ENCODE measurements at places on chromosomes 13 and 19.

GRCh38 chr13:32956595-32956933 is 59.7 kb upstream of the KL start:
- no peak for DNase-seq

- no peak for DNase-seq
Observed at GRCh38 chr13:113558461-113558860, 26.1 kb upstream of the TFDP1 start.

DNA sequence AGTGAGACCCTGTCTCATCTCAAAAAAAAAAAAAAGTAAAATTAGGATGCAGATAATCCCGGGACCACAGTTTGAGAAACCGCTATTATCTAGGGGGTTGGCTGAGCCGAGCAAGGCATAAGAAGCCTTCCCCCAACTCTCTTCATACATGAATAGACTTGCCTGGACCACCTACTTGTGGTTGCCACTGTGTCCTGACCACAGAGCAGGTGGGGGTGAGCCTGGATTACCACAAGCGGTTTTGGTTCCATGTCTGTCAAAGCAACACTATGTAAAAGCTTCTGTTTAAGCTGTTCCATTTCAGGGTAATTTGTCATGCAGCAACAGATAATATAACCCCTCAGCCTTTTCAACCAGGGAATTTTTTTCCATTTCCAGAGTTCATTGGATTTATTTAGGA is 3.3 kb upstream of the NAPA start:
- DNase-seq, result peak; percentile 59

GRCh38 chr19:3625996-3626472 is 556 bp downstream of the CACTIN start:
- no peak for DNase-seq

- DNase-seq, result no peak
Observed at GRCh38 chr13:109678459-109678858, 107.9 kb downstream of the IRS2 start.

DNA sequence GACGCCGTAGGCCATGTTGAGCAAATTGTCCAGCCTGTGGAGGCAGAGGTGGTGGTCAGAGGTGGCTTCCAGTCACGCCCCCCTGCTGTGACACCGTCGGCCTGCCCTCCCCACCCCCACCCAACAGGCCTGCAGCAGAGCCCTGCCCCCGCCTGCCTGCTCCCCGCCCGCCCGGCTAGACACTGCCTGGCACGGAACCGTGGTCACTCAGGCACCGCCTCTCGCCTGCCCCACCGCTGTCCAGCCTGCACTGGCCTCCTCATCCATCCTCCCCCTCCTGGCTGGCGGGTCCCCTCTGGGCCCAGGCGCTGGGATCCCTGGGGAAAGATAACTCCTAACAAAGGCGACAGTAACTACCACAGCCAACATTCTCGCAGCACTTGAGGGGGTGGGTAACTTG is 21.7 kb downstream of the PRKCSH start:
- DNase-seq, result no peak

DNA sequence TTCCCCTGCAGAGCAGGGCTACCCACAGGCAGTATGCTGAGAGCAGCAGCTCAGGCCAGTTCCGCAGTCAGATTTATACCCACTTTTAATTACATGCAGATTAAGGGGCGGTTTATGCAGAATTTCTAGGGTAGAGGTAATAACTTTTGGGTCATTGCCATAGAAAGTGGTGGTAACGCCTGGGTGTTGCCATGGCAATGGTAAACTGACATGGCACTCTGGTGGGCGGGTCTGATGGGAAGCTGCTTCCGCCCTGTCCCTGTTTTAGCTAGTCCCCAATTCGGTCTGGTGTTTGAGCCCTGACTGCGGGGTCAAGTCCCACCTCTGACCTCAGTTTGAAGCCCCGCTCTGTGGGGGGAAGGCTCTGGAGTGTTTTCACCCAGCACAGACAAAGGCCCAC is 141.1 kb upstream of the VSTM2B start:
- DNase-seq, result no peak

- DNase-seq, result no peak
Observed at GRCh38 chr19:56356944-56357343, 36.4 kb downstream of the ZNF582 start.

DNA sequence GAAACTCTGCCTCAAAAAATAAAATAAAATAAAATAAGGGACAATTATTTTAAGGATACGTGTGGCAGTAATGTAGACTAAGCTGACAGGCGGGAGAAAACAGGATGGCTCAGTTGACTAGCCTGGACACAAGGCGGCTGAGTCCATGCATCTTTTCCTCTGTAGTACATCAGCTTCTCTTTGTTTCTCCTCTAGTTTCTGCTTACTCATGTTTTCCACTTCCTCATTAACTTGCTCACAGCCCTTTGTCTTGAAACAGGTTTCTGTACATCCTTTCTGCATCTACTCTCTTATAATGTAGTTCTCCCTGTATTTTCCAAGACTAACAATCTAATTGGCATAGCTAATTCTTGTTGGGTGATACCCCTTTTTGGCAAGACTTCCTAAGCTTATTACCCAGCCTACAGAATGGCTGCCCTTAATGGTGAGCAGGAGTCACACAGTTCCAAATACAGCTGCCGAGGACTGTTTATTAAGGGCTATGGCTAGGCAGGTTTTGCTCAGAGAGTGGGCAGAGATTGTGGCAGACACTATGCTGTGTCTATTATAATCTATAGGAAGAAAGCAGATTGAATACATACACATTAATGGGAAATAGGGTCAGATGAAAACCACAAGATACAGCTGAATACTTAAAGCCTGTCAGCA is 58.7 kb upstream of the KLF5 start:
- no peak for DNase-seq

DNA sequence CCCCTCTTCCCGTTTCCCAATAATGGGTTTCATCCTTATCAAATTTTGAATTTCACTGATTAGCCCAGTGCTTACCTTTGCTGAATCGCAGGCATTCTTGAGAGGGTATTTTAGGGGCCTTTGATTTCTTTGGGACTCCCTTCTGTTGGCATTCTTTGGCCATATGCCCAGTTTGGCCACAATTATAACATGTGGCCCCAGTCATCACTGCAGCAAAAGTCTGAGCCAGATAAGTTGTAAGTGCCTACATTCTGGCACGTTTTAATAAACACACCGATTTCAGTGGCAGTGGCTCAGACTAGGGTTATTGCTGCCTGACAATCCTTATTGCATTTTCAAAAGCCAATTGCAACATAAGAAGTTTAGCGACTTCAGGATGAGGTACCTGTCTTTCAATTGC is 41.4 kb downstream of the ZNF726 start:
- no peak for DNase-seq

GRCh38 chr13:25177636-25178035 is 5.5 kb upstream of the AMER2 start:
- no peak for DNase-seq

DNA sequence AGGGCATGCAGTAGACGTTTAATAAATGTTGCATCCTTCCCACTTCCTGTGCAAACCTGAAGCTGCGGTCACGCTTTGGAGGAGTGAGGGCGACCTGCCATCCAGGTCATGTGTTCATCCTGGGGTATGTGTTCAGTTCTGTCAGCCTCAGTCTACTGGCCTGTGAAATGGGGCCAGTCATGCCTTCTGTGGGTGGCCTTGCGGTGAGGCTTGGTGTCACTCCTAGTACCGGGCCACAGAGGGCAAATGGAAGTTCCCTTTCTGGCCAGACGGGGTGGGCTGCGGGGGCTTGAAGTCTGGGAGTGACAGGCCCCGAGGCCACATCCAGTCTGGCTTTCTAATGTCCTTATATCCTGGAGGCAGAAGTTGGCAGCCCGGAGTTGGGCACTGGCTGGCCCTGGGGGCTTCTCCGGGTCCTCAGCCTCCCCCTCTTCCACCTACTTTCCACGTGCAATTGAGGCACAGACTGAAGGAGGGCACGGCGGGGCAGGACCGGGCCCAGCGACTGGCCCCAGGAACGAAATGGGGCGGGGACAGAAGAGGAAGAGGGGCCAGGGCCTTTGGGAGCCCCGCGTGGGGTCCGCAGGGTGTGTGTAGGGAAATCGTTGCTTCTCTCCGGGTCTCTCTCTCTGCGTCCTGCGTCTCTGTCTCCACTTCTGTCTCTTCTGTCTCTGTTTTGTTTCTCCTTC is 11.1 kb downstream of the PDE4A start:
- DNase-seq, result peak; percentile 54

- DNase-seq, result no peak
Observed at GRCh38 chr19:616747-617526, 16.4 kb downstream of the POLRMT start.

DNA sequence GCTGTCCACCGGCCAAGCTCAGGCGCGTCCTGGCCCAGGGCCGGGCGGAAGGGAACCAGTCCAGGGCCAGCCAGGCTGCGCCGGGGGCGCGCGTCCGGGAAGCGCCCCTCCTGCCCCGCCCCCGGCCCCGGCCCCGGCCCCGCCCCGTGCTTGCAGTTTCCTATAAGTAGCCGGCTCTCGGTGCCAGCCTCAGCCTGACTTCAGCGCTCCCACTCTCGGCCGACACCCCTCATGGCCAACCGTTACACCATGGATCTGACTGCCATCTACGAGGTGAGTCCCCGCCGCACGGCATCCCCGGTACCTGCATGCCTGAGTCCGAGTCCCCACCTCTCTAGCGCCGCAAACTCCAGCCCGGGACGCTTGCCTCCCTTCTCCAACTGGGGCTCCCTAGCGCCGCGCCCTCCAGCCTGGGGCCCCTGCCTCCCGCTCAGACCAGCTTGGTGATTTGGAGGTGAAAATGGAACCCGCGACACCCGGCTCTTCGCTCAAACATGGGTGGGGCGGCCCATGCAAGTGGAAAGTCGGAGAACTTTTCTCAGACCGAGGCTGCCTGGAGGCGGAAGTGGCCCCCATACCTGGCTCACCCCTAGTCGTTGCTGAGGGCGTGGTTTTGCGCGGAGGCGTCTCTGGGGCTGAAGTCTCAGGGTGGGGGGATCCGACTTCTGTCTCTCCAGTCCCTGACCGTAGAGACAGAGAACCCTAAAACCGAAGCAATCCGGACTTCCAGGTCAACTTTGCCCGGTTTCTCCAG is at the start of gene ZFP36:
Gene ZFP36 (plus strand): TSS at position 192 of the 754 bp plus-strand sequence. CDS start 58 bp downstream, at position 250.
- DNase-seq, result peak; percentile 91

DNA sequence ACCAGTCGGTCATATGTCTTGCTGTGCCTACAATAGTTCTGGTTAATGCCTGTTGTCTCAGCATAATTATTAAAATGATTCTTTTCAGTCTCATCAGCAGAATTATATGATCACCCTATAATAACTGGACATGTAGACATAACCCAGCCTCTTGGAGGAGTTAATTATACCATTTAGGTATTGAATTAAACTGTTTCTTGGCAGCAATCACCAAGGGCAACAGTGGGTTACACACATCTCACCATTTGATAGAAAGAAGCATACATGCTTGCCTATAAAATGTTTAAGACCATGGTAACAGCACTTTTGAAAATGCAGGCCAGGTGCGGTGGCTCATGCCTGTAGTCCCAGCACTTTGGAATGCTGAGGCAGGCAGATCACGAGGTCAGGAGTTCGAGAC is 184.6 kb downstream of the RGCC start:
- no peak for DNase-seq

DNA sequence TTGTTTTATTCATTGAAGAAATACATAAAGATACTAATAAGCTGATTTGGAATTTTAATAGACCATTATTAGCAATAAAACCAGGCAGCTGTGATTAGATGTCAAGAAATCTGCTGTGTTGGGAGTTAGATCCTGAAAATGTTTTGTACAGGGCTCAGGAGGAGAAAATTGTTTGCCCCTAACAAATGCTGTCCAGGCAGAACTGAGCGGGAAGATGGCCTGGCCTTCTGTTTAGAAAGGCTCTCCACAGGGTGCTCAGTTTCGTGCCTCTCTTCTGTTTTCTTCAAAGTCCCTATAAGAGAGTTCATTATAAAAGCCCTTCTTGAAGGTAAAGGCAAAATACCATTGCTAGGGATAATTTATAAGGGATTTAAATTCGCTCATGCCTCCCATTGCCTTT is 64.1 kb downstream of the ERCC5 start:
- DNase-seq, result no peak

GRCh38 chr13:89514534-89515312 is 1832.8 kb upstream of the MIR17HG start:
- DNase-seq, result no peak

GRCh38 chr19:42140125-42140754 is 8.0 kb upstream of the POU2F2 start:
- DNase-seq, result no peak

DNA sequence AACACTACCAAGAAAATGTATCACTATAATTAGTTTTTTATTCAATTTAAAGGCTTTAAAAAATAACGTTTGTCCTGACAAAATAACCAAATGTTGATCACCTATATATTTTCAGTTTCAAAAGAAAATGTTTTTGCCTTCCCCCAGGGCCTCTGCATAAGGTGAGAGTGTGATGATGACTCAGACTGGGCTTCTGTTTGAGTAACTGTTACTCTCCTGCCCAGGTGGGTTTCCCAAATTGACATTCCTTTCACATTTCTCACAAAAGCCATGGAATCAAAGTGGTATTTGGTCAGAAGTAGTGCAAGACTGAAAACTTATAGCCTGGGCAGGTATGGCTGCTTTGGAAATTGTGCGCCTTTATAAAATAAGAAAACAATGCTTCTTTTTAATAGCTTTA is 180.6 kb downstream of the COG6 start:
- DNase-seq, result no peak

- no peak for DNase-seq
Observed at GRCh38 chr13:27968316-27969081, 616 bp downstream of the CDX2 start.

DNA sequence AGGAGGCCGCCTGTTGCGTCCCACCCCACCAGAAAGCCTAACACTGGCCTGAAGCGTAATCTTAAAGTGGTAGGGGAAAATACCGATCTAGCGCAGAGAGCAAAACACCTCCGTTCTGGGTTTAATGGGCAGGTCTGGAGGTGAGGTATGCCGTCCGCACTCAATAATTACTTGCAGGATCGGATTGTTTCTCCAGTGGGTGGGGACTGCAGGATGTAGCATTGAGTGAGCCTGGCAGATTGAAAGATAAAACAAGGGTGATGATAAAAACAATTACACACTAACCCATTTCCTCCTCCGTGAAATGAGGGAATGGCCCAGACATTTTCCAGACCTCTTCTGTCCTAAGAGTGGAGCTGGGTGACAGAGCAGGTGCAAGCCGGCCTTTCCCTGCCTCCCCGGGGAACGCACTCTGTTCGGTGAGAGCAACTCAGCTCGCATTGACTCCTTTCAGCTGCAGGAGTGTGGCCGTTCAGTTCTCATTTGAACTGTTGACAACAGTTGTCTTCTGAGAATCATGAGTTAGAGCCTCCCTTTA is 110.2 kb upstream of the DOCK9 start:
- DNase-seq, result no peak

DNA sequence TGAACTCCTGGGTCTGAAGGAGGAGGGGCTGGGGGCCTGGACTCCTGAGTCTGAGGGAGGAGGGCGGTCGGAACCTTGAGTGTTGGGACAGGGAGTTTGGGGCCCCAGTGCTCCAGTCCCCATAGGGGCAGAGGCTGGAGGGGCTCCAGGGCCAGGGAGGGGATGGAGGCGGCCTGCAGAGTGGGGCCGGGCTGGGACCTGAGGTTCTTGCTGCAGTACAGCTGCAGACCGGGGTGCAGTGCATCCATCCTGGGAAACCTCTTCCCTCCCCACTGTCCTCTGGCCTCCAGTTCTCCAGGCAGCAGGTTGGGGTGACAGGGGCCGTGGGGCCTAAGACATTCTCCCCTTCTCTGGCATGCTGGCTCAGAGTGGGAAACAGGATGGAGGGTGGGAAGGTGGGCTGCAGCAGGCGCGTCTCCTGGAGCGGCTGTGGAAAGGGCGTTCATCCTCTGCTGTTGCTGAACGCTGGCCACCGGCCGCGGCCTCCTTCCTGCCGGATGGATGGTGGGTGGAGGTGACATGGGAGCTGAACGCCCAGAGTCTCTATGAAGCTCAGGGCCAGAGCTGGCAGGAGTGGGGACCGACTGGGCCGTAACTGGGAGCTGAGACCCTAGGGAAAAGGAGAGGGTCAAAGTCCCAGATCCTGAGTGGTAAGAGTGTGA is 1.6 kb downstream of the BRSK1 start:
- DNase-seq, result no peak

Data from CD4-positive, alpha-beta T cell treated with Interleukin-4 for 4 hours (primary cell).